ENCODE measurements at places on chromosomes 12 and 14. TPM values are rescaled to one million over a fixed set of nuclear protein-coding genes. Genes with fewer than 3 reads are reported as not detected.
A peak's percentile ranks its signal among the peaks of the same experiment; 100 is the strongest.

- no peak overlapping the region for H3K4me3 ChIP-seq
- H3K36me3 ChIP-seq: no peaks in the 10 kb centered on the region
- H3K4me1 ChIP-seq: no peaks in the 10 kb centered on the region
- no peaks in the 10 kb centered on the region for H3K27me3 ChIP-seq
- H3K27ac ChIP-seq: no peak overlapping the region
Measured at GRCh38 chr12:98955284-98955683, 310.2 kb downstream of the APAF1 start.

- peaks cover 51% of the 10 kb centered on the region for H3K4me1 ChIP-seq
- H3K27me3 ChIP-seq: no peaks in the 10 kb centered on the region
- H3K27ac ChIP-seq: no peak overlapping the region
Measured at GRCh38 chr12:96397756-96398423, 2.3 kb downstream of the CDK17 start.

GRCh38 chr12:54251667-54252284 lies 28.1 kb downstream of the CBX5 start:
- no peak overlapping the region for H3K4me3 ChIP-seq
- no peaks in the 10 kb centered on the region for H3K4me1 ChIP-seq
- H3K27ac ChIP-seq: no peak overlapping the region
- no peak for DNase-seq
- H3K27me3 ChIP-seq: no peaks in the 10 kb centered on the region
- H3K36me3 ChIP-seq: peaks cover 65% of the 10 kb centered on the region

GRCh38 chr14:66395300-66395699 lies 90.9 kb upstream of the CCDC196 start:
- DNase-seq: no peak
- H3K27ac ChIP-seq: no peak overlapping the region
- no peaks in the 10 kb centered on the region for H3K4me1 ChIP-seq
- H3K36me3 ChIP-seq: no peaks in the 10 kb centered on the region
- no peak overlapping the region for H3K4me3 ChIP-seq

GRCh38 chr12:2172491-2173214 lies 119.9 kb downstream of the CACNA1C start:
- DNase-seq: no peak
- no peak overlapping the region for H3K4me3 ChIP-seq
- H3K4me1 ChIP-seq: peaks cover 9% of the 10 kb centered on the region
- no peaks in the 10 kb centered on the region for H3K27me3 ChIP-seq

GRCh38 chr14:61380984-61381383 lies 59.6 kb downstream of the PRKCH start:
- peaks cover 7% of the 10 kb centered on the region for H3K36me3 ChIP-seq
- DNase-seq: peak; percentile 18
- H3K4me1 ChIP-seq: peaks cover 11% of the 10 kb centered on the region
- no peak overlapping the region for H3K27ac ChIP-seq
- no peak overlapping the region for H3K4me3 ChIP-seq

DNA sequence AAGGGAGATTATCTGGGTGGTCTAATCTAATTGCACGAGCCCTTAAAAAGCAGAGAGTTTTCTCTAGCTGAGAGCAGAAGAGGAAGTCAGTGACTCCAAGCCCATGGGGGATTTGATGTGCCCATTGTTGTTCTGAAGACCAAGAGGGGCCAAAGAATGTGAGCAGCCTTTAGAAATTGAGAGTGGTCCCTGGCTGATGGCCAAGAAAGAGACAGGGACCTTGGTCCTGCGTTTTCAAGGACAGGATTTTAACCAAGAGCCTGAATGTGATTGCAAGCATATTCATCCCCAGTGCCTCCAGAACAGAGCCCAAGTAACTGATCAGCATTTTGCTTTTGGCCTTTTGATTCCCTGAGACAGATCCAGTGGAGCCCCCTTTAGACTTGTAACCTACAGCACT lies 1353.9 kb downstream of the AACS start:
- H3K4me1 ChIP-seq: no peaks in the 10 kb centered on the region
- DNase-seq: no peak
- H3K4me3 ChIP-seq: no peak overlapping the region
- H3K36me3 ChIP-seq: peaks cover 72% of the 10 kb centered on the region
- H3K27ac ChIP-seq: no peak overlapping the region

- H3K36me3 ChIP-seq: no peaks in the 10 kb centered on the region
- H3K27me3 ChIP-seq: peaks cover 20% of the 10 kb centered on the region
- H3K4me1 ChIP-seq: peaks cover 15% of the 10 kb centered on the region
- H3K27ac ChIP-seq: peak within 1 kb of the TSS; percentile 37
Measured at GRCh38 chr12:120639771-120640721, at the start of gene CABP1. Gene CABP1, plus strand, starts transcription at chr12:120640626. Its CDS starts 60 bp downstream, at chr12:120640686.

GRCh38 chr14:105455766-105456660 lies 18.6 kb upstream of the CRIP2 start:
- peak overlapping the region; percentile 64 for H3K27ac ChIP-seq
- H3K4me3 ChIP-seq: no peak overlapping the region
- H3K4me1 ChIP-seq: no peaks in the 10 kb centered on the region
- H3K27me3 ChIP-seq: no peaks in the 10 kb centered on the region
- peaks cover 31% of the 10 kb centered on the region for H3K36me3 ChIP-seq

GRCh38 chr14:59190372-59190771 lies 1.9 kb downstream of the DAAM1 start:
- DNase-seq: peak; percentile 31
- peaks cover 17% of the 10 kb centered on the region for H3K4me1 ChIP-seq
- peak overlapping the region; percentile 93 for H3K4me3 ChIP-seq
- no peaks in the 10 kb centered on the region for H3K36me3 ChIP-seq
- no peak overlapping the region for H3K27ac ChIP-seq

GRCh38 chr12:96338852-96339471 lies 61.3 kb downstream of the CDK17 start:
- no peak for DNase-seq
- H3K27me3 ChIP-seq: no peaks in the 10 kb centered on the region
- no peak overlapping the region for H3K4me3 ChIP-seq
- no peak overlapping the region for H3K27ac ChIP-seq
- peaks cover 18% of the 10 kb centered on the region for H3K36me3 ChIP-seq
- peaks cover 4% of the 10 kb centered on the region for H3K4me1 ChIP-seq

The TROAP gene
- 89.2 TPM for total RNA-seq

The VRTN gene
- total RNA-seq: 128 TPM

The C1R gene
- 8.9 TPM for total RNA-seq

The DPPA3 gene
- 3.9 TPM for total RNA-seq
